ENCODE measurements at places on chromosomes 2 and 18. TPM values are rescaled to one million over a fixed set of nuclear protein-coding genes. Genes with fewer than 3 reads are reported as not detected.

ADRA2B gene
- not detected for total RNA-seq

NYAP2 gene
- 0.19 TPM for total RNA-seq

LONRF2 gene
- 0.62 TPM for total RNA-seq

SERPINB13 gene
- not detected for total RNA-seq

PTPRN gene
- 88.2 TPM for total RNA-seq

UGT1A4 gene
- not detected for total RNA-seq

CCDC178 gene
- not detected for total RNA-seq

STAM2 gene
- total RNA-seq, result 35.3 TPM

ABCB11 gene
- 0.02 TPM for total RNA-seq

VWC2L gene
- not detected for total RNA-seq

NTSR2 gene
- total RNA-seq, result not detected

SYT4 gene
- not detected for total RNA-seq

TIGD1 gene
- total RNA-seq, result 6.7 TPM
